ENCODE measurements at places on chromosomes 13 and 19. TPM values are rescaled to one million over a fixed set of nuclear protein-coding genes. Genes with fewer than 3 reads are reported as not detected.

The STAP2 gene
- 10.7 TPM for total RNA-seq

The CEACAM3 gene
- total RNA-seq: not detected

The ZNF837 gene
- 1.7 TPM for total RNA-seq

The SELENOV gene
- total RNA-seq: not detected

The SEMA6B gene
- not detected for total RNA-seq

The THSD8 gene
- 41.4 TPM for total RNA-seq

The ZNF415 gene
- 1.0 TPM for total RNA-seq

The FGF21 gene
- total RNA-seq: not detected

The CERS1 gene
- not detected for total RNA-seq

Data from activated naive CD4-positive, alpha-beta T cell treated with anti-CD3 and anti-CD28 coated beads for 36 hours (primary cell).